Activated CD8-positive, alpha-beta memory T cell treated with anti-CD3 and anti-CD28 coated beads for 48 hours (primary cell): ENCODE measurements at places on chromosomes 7 and 10.

DNA sequence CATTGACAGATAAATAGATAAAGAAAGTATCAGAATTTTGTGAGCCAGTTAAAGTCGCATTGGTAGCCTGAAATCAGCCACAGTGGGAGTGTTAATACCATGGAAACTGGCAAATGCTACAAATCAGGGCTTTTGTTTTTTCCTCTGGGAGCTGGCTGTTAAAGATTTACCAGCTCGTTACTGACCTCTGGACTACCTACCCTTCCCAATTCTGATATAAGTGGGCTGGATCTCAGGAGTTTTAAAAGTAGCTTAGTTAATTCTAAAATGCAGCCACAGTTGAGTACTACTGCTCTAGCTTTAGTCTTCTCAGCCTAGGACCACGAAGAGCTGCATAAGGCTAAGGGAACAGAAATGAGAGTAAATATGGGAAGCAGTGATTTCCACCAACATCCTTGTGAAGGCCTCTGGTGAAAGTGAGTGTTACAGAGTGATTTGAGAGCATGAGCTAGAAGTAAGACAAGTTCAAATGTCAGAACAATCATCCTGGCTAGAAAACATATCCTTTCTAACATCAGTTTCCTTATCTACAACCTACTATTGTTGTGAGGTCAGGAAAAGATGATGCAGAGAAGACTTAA is 53.2 kb downstream of the A1CF start:
- no peak for DNase-seq

GRCh38 chr10:11205030-11205772 is 187.5 kb downstream of the CELF2 start:
- DNase-seq = no peak

- no peak for DNase-seq
Measured at GRCh38 chr10:77969114-77969513, 42.6 kb upstream of the DLG5 start.

DNA sequence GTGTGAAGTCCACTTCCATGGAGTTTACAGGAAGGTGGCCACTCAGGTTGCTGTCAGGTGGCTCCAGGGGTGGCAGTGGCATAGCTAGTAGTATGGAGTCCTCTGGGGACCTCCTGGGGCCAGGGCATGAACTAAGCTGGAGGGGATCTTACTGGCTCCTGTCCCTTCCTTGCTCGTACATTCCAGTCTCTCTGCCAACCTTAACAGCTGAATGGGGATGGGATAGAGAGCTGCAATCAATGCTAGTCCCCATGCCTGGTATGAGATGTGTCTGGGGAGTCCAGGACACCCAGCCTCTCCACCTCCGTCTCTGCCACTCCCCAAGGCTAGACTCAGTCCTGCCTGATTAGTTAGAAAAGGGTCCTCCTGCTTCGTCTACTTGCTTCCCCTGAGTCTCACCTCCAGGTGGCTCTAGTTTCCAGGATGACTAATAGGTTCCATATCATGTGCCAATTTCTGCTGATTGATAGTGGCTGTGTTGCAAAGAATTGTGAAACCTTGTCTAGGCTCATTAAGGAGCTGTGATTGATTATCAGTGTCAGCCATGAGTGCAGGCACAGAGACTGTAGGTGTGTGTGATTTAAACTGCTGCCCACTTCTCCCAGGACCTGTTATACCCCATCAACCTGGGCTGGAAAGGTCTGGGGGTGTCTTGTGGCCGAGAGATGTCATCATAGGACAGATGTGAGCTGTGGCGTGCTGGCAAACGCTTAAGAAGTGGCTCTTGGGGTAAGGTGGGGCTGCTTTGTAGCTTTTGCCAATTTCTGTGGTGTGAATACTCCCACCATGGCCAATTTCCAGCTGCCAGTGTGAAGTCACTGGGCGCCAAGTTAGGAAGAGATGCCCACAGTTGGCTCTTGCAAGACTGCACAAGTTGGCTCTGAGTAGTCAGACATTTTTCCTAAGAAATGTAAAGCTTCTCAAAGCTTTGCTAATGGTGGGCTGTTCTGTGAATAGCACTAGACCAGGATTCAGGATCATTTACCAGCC is 59.8 kb downstream of the COL13A1 start:
- DNase-seq = no peak

DNA sequence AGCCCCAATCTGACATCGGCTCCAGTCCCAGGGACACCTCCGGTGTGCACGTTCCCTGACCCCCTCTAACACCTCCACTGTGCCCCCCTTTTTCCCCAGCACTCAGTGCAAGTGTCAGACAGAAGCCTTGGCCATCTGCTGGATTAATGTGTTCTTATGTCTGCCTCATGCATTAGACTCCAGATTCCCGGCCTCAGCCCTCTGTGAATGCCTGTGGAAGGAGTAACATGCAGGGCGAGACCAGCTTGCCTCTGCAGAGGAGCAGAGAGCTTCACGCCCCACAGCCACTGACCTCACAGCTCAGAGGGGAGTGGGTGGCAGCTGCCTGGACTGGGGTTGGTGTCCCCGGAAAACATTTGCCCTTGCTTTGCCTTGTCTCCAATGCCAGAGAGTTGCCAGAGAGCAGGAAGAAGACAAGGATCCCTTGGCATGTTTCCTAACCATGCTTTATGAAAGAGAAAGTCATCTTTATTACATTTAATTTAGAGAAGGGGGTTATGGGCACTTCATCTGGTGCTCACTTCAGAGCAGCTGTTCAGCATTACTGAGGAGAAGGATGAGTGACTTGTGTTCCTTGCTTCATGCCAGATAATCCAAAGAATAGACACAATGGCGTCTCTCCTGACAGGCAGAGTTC is 91.6 kb upstream of the CXCL12 start:
- DNase-seq = no peak

- no peak for DNase-seq
Measured at GRCh38 chr7:28840592-28840995, 117.5 kb downstream of the TRIL start.

DNA sequence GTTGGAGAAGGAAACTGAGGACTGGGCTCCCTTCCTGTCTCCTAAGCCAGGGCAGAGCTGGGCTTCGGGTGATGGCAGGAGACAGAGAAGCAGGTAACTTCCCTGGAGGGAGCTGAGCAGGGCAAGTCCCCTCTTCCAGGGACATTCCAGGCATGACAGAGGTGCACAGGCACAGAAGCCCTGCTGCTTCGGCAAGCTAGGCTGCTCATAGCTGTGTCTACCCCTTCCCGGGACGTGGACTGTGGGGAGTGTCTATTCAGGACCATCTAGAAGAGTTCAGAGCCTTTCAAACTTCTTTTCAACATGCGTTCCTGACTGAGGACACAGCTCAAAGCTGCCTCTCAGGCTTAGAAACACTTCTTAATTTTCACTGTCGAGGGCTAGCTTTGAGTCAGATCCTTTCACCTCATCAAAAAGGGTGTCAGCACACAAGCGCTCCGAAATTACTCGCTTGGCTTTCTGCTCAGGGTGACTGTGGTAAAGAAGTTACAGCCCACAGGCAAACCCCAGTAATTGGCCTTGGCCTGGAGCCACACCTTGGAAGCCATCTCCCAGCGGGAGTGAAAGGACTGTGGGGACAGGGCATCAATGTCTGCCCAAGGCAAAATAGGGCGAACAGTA is 63.7 kb upstream of the STEAP1B start:
- no peak for DNase-seq
